ENCODE measurements at places on chromosomes 3 and 15. TPM values are rescaled to one million over a fixed set of nuclear protein-coding genes. Genes with fewer than 3 reads are reported as not detected.

RHOV gene
- 4.4 TPM for total RNA-seq

FAM107A gene
- not detected for total RNA-seq

MYO5C gene
- 63.9 TPM for total RNA-seq

DLL4 gene
- total RNA-seq, result 6.2 TPM

CELF6 gene
- total RNA-seq, result 1.4 TPM

CDHR4 gene
- not detected for total RNA-seq

B3GALNT1 gene
- total RNA-seq, result 20.9 TPM

DCLK3 gene
- 0.12 TPM for total RNA-seq

CSPG4 gene
- 0.41 TPM for total RNA-seq

LNP1 gene
- 3.6 TPM for total RNA-seq

IFT57 gene
- 63.8 TPM for total RNA-seq

SLC25A38 gene
- total RNA-seq, result 34.6 TPM

FILIP1L gene
- 19.4 TPM for total RNA-seq

SGO1 gene
- 14.8 TPM for total RNA-seq

TRIM42 gene
- total RNA-seq, result not detected

BOC gene
- total RNA-seq, result 14.2 TPM

CASR gene
- 2.5 TPM for total RNA-seq

HCLS1 gene
- total RNA-seq, result 0.46 TPM

CALML4 gene
- 11.9 TPM for total RNA-seq

CYP1A2 gene
- total RNA-seq, result not detected

TRPM7 gene
- 41.0 TPM for total RNA-seq

UBA5 gene
- total RNA-seq, result 40.9 TPM

FBXO40 gene
- not detected for total RNA-seq

SLC9A9 gene
- total RNA-seq, result 0.17 TPM

KLHL40 gene
- not detected for total RNA-seq

CISH gene
- total RNA-seq, result 4.9 TPM

UBA7 gene
- 2.2 TPM for total RNA-seq

PRTG gene
- total RNA-seq, result 87.4 TPM

AGBL1 gene
- total RNA-seq, result not detected

PLA2G4B gene
- total RNA-seq, result 13.1 TPM

DNAJA4 gene
- total RNA-seq, result 4.6 TPM

KIF15 gene
- total RNA-seq, result 17.0 TPM

ABHD5 gene
- total RNA-seq, result 12.3 TPM

GOLGA8J gene
- not detected for total RNA-seq

DNASE1L3 gene
- total RNA-seq, result not detected

SLC2A2 gene
- 1.5 TPM for total RNA-seq

SV2B gene
- 19.9 TPM for total RNA-seq

NKTR gene
- 142 TPM for total RNA-seq

FOXB1 gene
- total RNA-seq, result not detected
